AG04449 (cell line): ENCODE measurements at places on chromosomes 7 and 10.

DNA sequence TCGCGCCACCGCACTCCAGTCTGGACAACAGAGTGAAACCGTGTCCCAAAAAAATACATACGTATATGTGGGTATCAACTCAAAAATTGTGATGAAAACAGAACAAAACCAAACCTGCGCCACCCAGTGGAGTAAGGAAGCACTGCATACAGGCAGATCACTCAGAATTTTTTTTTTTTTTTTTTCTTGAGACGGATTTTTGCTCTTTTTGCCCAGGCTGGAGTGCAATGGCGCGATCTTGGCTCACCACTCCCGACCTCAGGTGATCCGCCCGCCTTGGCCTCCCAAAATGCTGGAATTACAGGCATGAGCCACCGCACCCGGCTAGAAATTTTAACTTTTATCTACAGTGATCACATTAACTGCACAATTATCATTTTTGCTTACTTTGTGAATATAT, 9.1 kb upstream of the TMEM236 start:
- DNase-seq = no peak

- no peak for DNase-seq
These were observed 5.8 kb downstream of the IDE start for GRCh38 chr10:92567952-92568600.

GRCh38 chr10:53489335-53490182, 717.0 kb upstream of the MBL2 start:
- DNase-seq = no peak

- DNase-seq = peak; percentile 85
These were observed 228.5 kb downstream of the CDK14 start for GRCh38 chr7:90824386-90825307.

GRCh38 chr10:6061056-6061455, 1.1 kb downstream of the IL2RA start:
- no peak for DNase-seq

DNA sequence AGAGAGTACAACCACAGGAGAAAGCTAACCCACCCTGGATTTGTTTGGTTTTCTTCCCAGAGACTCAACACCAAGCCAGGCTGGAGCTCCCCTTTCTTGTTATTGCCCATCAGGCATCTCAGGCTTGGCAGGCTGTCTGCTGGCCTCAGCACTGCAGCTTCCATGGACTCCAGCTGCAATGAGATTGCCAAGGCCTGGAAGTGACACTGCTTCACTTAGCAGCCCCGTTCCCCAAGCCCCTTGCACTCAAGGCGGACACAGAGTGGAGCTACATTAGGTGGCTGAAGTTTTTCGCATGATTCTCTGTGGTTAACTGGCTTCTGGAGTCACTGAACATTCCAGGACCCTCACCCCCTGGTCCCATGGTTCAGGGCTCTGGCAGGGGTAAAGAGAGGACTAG, 163.1 kb upstream of the GDF10 start:
- DNase-seq = no peak

- no peak for DNase-seq
These were observed 69.7 kb upstream of the EGR2 start for GRCh38 chr10:62885684-62886461.

DNA sequence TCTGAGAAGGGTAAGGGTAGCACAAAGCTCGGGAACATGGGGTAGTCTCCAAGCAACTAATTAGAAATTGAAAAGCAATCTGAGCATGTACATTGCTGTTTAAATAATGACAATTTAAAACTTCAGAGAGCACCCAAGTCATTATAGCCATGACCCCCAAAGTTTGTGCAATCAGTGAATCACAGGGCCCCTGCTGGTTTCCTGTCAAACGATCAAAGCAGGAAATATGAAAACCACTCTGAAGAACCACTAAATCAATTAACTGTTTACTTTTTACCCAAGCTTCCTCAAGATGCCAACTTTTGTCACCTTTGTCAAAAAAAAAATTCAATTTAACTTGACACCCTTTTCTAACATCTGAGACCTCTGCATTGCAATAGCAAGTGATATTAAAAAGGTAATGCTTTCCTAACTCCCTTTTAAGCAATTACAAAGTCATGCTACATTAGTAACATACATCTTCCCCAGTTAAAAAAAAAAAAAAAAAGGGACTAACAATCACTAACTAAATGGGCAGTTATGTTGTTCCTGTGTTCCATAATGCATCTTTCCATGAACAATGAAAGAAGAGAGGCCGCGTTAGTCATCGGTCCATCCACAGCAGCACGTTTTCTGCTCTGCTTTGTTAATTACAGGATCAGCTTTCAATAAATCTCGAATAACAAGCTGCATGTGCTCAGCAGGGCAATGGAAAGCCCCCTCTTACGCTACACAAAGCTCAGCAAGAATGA, 80.6 kb downstream of the ETV1 start:
- DNase-seq = no peak

- no peak for DNase-seq
These were observed 488 bp downstream of the EIF4H start for GRCh38 chr7:74174606-74175082.

DNA sequence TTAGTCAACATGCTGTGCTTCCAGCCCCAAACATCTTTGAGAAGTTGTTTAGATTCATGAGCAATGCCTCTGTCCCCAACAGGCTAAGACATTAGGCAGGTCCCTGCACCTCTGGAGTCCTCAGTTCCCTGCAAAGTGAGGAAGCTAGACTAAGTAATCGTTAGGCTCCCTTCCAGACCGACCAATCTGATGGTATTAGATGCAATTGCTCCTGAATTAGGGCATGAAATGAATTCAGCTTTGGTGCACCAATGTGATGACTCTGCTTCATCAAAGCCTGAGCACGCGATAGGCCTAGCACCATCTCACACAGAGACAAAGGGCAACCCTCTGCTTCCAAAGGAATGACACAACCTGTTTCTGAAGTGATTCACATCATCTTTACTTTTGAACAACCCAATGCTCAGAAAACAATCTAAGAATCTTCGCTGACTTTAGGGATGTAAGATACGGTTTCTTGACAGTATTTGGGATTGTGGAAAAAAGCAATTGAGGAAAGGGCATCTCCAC, 723 bp upstream of the TES start:
- no peak for DNase-seq

GRCh38 chr10:122021379-122021778, 32.4 kb downstream of the TACC2 start:
- DNase-seq = no peak

- DNase-seq = no peak
These were observed 67.8 kb downstream of the CPVL start for GRCh38 chr7:29078311-29079260.

GRCh38 chr10:13000431-13000830, 1.1 kb downstream of the CCDC3 start:
- DNase-seq = no peak

DNA sequence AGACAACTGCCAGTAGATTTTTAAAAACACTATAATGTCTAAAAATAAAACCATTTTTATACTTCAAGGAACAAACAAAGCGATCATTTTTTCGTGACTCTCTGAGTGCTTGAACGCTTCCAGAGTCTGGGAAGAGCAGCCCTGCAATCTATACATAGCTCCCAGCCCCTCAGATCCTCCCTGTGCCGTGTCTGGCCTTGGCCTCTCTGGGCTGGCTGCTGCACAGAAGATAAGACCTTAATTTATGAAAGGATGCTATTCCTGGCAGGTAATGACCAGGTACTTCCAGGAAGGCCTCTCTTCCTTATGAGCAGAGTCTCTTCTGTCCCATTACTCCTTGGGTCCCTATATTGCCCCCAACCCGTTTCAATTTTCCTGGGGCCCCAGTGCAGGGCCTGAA, 200.9 kb upstream of the AOAH start:
- no peak for DNase-seq

- DNase-seq = peak; percentile 23
These were observed 262.1 kb downstream of the ATRNL1 start for GRCh38 chr10:115355162-115355760.

GRCh38 chr7:146902728-146903127, 786.1 kb downstream of the CNTNAP2 start:
- no peak for DNase-seq

- DNase-seq = no peak
These were observed 3.5 kb downstream of the POLR3A start for GRCh38 chr10:78025685-78026364.

DNA sequence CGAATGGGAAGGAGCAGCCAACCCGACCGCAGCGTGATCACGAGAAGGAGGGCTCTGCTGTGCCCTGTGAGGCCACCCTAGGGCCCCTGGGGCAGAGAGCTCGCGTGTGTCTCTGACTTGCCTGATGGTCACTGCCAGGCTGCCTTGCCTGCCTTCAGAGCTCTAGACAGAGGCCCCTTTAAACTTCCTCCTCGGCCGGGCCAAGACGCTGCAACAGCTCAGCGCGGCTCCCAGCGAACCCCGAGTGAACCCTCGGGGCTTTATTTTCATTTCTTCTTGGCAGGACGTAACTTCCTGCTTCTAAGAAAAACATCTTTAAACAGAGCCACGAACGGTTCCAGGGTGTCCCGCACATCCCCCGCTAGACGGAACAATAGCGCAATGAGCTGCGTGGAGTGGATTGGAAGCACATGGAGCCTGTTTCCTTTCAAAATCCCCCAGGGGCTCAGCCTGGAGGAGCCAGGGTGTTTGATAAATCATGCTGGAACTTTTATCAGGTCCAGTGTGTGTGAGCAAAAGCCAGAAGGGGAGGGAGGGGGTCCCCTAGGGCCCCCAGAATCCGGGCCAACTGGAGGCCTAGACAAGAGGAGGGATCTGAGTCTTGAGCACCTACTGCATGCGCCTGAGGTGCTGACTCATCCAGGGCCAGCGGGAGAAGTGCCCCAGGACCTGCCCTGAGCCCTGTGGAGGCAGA, 134.1 kb upstream of the GDF10 start:
- DNase-seq = no peak

GRCh38 chr7:25597946-25598345, 369.7 kb upstream of the NPVF start:
- no peak for DNase-seq

DNA sequence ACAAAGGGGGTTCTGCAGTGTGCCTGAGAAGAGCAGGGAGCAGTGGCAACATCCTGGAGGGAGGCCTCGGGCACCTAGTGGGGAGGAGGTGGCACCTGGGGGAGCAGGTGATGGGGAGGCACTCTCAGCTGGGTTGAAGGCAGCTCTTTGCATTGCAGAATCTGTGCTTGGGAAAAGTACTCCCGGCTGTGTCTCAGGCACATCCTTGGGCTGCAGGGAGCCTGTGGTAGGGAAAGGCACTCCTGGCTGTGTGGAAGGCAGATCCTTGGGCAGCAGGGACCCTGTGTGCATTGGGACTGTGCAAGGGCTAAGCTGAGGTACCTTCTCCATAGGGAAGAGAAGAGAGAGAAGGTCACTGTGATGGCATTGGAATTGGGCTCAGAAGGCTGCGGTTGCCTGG, 52.8 kb upstream of the ANTXRL start:
- DNase-seq = no peak

GRCh38 chr7:103592187-103592586, 146.2 kb upstream of the SLC26A5 start:
- no peak for DNase-seq

DNA sequence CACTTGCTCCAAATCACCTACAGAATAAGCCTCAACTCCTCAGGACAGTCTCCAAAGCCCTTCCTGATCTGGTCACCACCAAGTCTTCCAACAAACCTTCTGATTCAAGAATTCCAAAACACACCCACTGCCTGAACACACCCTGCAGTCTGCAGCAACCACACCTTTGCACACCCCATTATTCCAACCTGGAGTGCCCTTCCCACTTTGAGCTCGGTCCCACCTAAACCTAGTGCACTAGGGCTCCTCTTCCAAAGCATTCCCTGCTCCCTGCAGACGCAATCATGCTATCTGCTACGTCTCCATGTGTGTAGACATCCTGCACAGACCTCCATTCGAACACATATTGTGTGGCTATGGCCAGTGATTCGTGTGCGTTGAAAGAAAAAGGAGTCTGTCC, 289.3 kb downstream of the GRID1 start:
- DNase-seq = no peak

- no peak for DNase-seq
These were observed 54.3 kb upstream of the NFKB2 start for GRCh38 chr10:102341038-102341688.

DNA sequence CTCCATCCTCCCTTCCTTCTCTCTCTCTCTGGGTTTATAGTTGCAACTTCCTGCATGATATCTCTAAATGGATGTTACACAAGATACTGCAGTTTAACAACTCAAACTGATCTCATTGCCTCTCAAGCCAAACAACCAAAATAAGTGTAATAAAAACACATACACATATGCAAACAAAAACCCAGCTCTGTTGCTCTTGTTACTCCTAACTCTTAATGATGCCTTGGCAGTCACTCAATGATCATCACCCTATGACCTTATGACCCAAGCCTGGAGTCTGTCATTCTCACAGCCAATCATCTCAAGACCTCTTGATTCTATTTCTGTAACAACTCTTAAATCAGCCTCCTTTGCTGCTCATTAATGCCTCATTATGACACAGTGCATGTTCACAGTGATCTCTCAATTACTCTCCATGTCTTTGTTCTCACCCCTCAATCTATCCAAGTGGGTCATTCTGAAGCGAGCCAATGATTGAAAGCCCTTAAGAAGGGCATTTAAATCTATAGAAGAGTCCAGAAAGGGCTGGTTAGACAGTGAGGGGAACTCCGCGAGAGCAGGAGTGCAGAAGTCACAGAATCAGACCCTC, 210.9 kb downstream of the INHBA start:
- DNase-seq = no peak

DNA sequence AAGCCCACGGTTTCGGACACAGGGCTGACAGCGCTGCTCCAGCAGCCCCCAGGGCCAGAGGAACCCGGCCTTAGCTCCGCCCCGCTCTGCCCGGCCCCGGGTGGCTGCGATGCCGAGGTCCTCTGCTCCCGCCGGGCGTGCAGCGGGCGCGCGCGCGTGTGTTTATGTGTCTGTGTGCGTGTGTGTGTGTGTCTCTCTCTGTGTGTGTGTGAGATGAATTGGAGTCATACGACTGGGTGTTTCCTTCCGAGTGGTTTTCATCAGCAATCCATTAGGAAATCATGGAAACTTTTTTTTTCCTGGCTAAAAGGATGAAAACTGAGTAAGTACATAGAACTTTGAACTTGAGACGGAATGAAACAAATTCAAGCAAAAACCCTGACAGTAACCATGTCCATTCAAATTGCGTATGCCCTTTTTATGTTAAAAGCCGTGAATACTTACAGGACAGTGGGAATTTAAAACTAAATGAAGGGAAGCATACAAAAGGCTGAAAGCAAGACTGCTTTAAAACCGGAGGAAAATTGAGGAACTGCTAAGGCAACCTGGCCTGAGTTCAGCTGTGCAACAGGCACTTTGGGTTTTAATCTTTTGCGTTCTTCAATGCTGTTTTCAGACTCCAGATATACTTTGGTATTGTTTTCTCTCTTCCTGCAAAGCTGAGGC, at the start of gene CPED1:
Gene CPED1, plus strand, starts transcription at position 121 of the 666 bp plus-strand sequence. CDS start 911 bp downstream, outside the sequence.
- no peak for DNase-seq

GRCh38 chr10:1516492-1517165, 220.7 kb downstream of the ADARB2 start:
- no peak for DNase-seq
